Natural killer cell treated with Interleukin-12 subunit alpha and Interleukin-12 subunit beta and Interleukin-15 and Interleukin-18, amount 100 ng/mL, for 72 hours (primary cell): ENCODE measurements at places on chromosomes 1 and 21. TPM values are rescaled to one million over a fixed set of nuclear protein-coding genes. Genes with fewer than 3 reads are reported as not detected.
A peak's percentile ranks its signal among the peaks of the same experiment; 100 is the strongest.

PFKFB2 gene
- 1.3 TPM for total RNA-seq

SYT2 gene
- total RNA-seq, result not detected

OR2T33 gene
- total RNA-seq, result not detected

GRIK1 gene
- not detected for total RNA-seq

CYB5RL gene
- total RNA-seq, result 12.0 TPM

ATAD3C gene
- 0.17 TPM for total RNA-seq

DNMT3L gene
- not detected for total RNA-seq

DNA sequence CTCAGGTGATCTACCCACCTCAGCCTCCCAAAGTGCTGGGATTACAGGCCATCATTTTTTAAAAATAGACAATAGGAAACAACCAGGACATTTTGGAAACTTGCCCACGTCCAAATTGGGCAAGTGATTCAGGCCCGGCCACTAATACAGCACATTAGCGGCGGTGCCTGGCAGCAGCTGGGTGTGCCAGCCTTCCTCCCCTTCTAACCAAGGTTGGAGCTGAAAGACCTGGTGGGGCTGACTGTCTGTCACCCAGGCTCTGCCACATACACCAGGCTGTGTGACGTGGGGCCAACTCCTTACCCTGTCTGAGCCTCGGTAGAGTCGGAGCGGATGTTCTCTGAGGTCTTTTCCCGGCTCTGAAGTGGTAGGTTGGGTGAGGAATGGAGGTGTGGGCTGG lies 29.6 kb upstream of the TMEM51 start:
- H3K27ac ChIP-seq, result no peak overlapping the region
- no peaks in the 10 kb centered on the region for H3K36me3 ChIP-seq
- no peaks in the 10 kb centered on the region for H3K27me3 ChIP-seq
- no peaks in the 10 kb centered on the region for H3K4me1 ChIP-seq
- H3K4me3 ChIP-seq, result no peak overlapping the region
- no peak for DNase-seq

- no peak overlapping the region for H3K27ac ChIP-seq
- peaks cover 16% of the 10 kb centered on the region for H3K27me3 ChIP-seq
- DNase-seq, result no peak
- H3K4me1 ChIP-seq, result no peaks in the 10 kb centered on the region
- H3K36me3 ChIP-seq, result no peaks in the 10 kb centered on the region
These were observed 27.7 kb upstream of the VWA5B1 start for GRCh38 chr1:20262810-20263534.

DNA sequence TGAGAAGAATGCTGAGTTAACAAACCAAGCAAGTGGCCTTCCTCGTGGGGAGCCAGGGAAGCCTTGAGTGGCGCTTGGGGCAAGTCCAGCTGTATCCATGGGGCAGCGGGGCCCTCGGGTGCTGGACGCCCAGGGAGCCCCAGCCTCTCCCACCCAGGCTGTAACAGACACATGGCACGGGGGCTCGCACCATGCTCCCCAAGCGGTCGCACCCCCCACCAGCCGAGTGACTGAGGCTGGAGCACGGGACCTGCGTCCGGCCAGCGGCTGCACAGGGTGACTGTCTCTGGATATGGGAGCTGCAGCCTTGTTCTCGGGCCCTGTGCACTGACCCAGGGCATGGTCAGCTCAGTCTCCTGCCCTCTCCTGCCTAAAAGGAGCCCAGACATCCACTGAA lies 53.9 kb upstream of the ACTRT2 start:
- no peak overlapping the region for H3K4me3 ChIP-seq
- H3K4me1 ChIP-seq, result no peaks in the 10 kb centered on the region
- H3K36me3 ChIP-seq, result no peaks in the 10 kb centered on the region
- H3K27ac ChIP-seq, result no peak overlapping the region

DNA sequence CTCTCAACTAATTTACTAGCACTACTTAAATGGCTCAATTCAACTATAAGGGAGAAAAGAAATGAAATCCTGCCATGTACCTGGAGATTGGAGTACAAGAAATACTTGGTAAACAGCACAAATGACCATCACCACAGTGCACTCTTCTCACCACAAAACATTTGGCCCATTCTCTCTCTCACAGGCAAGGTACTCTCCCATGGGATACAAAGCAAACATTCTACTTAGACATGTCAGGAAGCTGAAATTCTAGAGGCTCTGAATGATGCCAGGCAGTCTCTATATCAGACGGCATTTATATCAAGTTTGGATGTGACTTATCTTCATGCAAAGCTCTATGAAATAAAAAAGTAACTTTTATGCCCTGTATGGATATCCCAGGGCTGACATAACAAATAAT lies 72.5 kb downstream of the DPT start:
- H3K4me3 ChIP-seq, result no peak overlapping the region
- peaks cover 6% of the 10 kb centered on the region for H3K27me3 ChIP-seq
- no peak overlapping the region for H3K27ac ChIP-seq

GRCh38 chr1:172359491-172359999 lies 60.9 kb upstream of the C1orf105 start:
- peak overlapping the region; percentile 96 for H3K27ac ChIP-seq
- H3K4me1 ChIP-seq, result peaks cover 40% of the 10 kb centered on the region
- DNase-seq, result no peak
- peak overlapping the region; percentile 82 for H3K4me3 ChIP-seq
- no peaks in the 10 kb centered on the region for H3K27me3 ChIP-seq
- H3K36me3 ChIP-seq, result no peaks in the 10 kb centered on the region

- no peak for DNase-seq
- no peaks in the 10 kb centered on the region for H3K27me3 ChIP-seq
- H3K36me3 ChIP-seq, result no peaks in the 10 kb centered on the region
- no peak overlapping the region for H3K4me3 ChIP-seq
- H3K27ac ChIP-seq, result no peak overlapping the region
- no peaks in the 10 kb centered on the region for H3K4me1 ChIP-seq
These were observed 308.6 kb upstream of the ZP4 start for GRCh38 chr1:238199325-238199724.

DNA sequence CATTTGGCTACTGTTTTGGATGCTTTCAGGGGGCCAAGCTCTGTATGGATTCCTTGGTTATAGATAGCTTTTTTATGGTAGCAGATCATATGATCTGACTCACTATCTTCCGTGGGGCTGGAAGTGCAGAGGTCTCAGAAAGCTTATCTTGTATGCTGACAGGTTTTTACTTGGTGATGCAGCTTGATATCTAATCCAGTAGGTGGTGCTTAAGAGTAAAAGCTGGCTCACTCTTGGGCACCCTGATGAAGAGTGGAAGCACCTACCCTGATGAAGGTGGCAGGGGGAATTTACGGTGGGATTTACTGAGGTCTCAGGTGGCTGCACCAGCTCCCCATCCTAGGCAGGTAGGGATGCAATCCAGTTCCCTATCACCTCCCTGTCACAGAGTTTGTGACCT lies 151.2 kb downstream of the PTBP2 start:
- H3K27ac ChIP-seq, result no peak overlapping the region
- no peak for DNase-seq

GRCh38 chr21:38958940-38959691 lies 153.4 kb downstream of the ETS2 start:
- H3K4me1 ChIP-seq, result peaks cover 5% of the 10 kb centered on the region
- H3K27me3 ChIP-seq, result peaks cover 18% of the 10 kb centered on the region
- DNase-seq, result peak; percentile 12
- H3K36me3 ChIP-seq, result no peaks in the 10 kb centered on the region
- H3K27ac ChIP-seq, result no peak overlapping the region

DNA sequence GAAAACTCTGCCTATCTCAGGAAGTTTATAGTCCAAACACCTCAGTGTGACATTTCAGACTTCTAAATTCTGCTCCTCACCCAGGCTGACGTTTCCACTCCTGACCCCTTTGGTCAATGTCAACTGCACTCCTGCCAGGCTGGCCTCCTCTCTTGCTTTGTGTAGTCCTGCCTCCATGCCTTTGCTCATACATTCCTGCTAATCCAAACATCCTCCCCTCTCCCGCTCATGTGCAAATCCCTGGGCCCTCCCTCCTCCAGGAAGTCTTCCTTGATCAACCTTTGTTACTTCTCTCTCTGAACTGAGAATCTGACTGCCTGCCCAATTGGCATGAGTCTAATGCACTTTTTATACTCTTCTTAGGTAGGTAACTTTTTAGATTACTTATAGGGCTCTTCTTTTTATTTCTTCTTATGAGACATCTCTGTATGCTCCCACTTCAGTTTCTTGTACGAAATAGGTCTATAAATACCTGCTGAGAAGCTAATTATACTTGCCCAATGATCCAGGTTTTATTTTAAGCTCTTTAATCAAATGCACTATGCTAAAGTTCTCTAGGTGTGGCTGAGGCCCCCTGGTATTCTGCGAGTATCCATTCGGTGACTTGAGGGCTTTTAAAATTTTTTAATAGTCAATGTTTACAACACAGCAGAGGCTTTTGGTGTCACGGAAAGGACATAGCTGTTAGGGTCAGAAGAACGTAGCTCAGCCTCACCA lies 128.1 kb downstream of the PLXNA2 start:
- H3K27ac ChIP-seq, result no peak overlapping the region
- DNase-seq, result no peak
- no peaks in the 10 kb centered on the region for H3K4me1 ChIP-seq
- no peaks in the 10 kb centered on the region for H3K36me3 ChIP-seq
- no peak overlapping the region for H3K4me3 ChIP-seq
- H3K27me3 ChIP-seq, result peaks cover 19% of the 10 kb centered on the region

DNA sequence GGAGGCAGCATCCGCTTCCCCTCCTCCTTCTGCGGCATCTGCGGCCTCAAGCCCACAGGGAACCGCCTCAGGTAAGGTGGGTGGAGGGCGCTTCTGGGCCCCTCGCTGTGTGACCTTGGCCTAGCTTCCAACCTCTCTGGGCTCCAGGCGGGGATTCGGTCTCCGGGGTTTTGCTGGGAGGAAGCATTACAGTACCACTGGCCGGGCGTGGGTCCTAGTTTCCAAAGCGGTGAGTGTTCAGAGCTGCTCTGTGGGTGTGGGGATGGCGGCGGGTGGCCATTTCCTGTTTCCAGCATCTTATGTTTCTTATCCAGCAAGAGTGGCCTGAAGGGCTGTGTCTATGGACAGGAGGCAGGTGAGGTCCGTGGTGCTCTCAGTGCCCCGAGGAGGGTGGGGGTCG lies 11.6 kb downstream of the FAAH start:
- H3K27me3 ChIP-seq, result no peaks in the 10 kb centered on the region
- no peak overlapping the region for H3K4me3 ChIP-seq
- no peak for DNase-seq
- peaks cover 7% of the 10 kb centered on the region for H3K4me1 ChIP-seq
- no peak overlapping the region for H3K27ac ChIP-seq

- no peak overlapping the region for H3K4me3 ChIP-seq
- no peaks in the 10 kb centered on the region for H3K4me1 ChIP-seq
- no peak overlapping the region for H3K27ac ChIP-seq
- no peak for DNase-seq
- H3K36me3 ChIP-seq, result no peaks in the 10 kb centered on the region
These were observed 69.9 kb downstream of the ZC3H11B start for GRCh38 chr1:219542828-219543518.

DNA sequence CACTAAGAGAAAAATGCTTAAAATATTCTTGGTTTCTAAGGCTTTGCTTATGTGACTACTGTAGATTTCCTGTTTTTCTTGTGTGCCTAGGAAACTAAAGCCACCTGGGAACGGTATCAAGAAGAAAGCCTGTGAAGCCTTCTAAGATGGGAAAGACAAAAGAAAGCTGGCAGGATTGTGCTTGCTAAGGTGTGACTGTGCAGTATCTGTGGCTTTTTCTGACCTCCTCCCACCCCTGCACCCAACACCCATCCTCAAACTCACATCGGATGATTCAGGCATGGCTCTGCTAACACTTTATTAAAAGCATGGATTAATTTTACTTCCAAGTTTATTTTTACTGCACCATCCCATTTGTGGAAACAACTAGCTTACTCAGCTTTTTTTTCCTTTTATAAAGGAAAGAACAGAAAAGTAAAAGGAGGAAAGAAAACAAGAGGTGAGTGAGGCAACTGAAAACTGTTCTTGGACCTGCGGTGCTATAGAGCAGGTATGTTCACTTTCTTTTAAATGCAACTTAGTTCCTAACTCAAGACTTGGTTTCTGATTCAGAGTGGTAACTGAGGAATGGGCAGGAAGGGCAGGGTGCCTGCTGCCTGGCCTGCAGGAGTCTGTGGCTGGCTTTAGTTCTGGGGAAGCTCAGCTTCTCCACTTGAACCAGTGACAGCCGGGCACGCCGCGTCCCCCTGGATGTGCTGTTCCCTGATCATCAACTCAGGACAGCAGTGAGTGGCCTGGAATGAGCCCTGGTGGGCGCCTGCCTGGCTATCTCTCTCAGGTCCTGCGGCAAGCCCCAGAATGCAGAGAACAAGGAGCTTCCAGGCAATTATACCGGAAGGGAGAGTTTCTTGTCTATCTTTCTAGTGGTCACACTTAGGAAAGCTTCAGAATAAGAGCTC lies at the start of gene GBP6:
Gene GBP6, plus strand, starts transcription at position 422 of the 899 bp plus-strand sequence. CDS start 4,493 bp downstream, outside the sequence.
- H3K4me3 ChIP-seq, result peak within 1 kb of the TSS; percentile 49
- peaks cover 11% of the 10 kb centered on the region for H3K4me1 ChIP-seq
- DNase-seq, result no peak
- H3K36me3 ChIP-seq, result no peaks in the 10 kb centered on the region
- H3K27me3 ChIP-seq, result peaks cover under 1% of the 10 kb centered on the region
- H3K27ac ChIP-seq, result peak within 1 kb of the TSS; percentile 41

- peaks cover 2% of the 10 kb centered on the region for H3K27me3 ChIP-seq
- no peaks in the 10 kb centered on the region for H3K36me3 ChIP-seq
- no peak overlapping the region for H3K4me3 ChIP-seq
- H3K4me1 ChIP-seq, result no peaks in the 10 kb centered on the region
- no peak overlapping the region for H3K27ac ChIP-seq
These were observed 27.3 kb downstream of the STUM start for GRCh38 chr1:226575739-226576378.

DNA sequence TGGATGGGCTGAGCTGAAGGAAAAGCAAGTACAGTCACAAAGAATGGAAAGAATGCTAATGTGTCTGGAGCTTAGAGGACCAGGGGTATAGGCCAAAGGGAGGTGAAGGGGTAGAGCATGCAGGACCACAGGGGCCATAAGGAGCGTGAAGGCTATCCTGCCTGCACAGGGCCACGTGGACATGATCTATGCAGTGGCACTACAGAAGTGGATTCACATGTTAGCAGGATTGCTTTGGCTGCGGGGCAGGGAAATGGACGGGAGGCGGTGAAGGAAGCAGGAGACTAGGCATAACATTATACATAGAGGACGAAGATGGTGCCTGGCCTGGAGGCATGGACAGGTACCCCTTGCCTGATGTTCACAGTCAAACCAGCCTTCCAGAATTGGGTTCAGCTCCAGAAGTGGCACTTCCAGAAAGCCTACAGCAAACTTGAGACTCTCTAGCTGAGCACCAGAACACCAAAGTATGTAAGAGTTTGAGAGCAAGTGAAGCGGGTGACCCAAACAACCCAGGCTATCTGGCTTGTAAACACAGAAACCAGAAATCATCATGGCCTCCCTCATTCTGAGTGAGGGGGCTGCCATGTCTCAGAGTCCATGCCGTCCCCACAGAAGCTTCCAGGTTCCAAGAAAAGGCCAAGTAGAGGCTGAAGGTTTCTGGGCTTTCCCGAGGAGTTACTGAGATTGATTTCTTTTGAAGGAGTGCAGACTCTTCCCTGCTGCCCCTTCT lies 135.5 kb upstream of the JUN start:
- no peak overlapping the region for H3K4me3 ChIP-seq
- H3K27me3 ChIP-seq, result no peaks in the 10 kb centered on the region
- H3K27ac ChIP-seq, result peak overlapping the region; percentile 10

DNA sequence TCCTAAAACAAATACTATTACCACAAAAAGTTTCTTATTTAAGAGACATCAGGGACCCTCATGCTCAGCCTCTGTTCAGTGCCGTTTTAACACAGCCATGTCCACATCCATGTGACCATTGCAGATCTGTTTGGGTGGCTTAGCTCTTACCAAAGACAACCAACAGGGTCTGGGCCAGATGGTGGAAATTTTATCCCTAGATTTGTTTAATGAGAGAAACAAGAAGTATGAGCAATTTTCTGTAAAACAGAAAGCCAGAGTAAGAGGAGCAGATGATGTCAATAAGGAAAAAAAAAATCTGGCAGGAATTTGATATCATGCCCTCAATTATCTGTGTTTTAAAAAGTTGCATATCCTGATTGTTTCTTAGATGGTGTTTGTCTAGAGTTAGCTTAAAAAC lies 299.9 kb downstream of the TM2D1 start:
- DNase-seq, result no peak
- no peak overlapping the region for H3K4me3 ChIP-seq
- peaks cover 5% of the 10 kb centered on the region for H3K27me3 ChIP-seq
- no peaks in the 10 kb centered on the region for H3K4me1 ChIP-seq
- H3K36me3 ChIP-seq, result no peaks in the 10 kb centered on the region
